ENCODE measurements at places on chromosomes 5 and 9.

DNA sequence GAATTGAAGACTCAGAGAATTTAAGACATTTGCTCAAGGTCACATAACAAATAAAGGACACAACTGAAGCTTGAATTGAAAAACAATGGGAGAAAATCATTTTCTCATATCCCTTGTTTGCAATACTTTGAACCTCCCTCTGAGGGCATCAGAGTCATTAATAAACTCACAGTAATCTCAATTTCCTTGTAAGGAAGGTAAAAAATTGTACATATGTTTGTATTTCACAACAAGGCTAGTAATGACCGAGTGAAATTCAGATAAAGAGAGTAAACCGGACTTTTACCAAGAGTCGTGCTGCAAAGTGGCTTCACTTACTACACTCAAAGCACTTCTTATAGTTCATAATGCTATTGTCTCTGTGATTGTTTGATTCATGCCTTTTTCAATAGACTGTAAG lies 665.0 kb downstream of the NR2F1-AS1 start:
- DNase-seq = no peak

DNA sequence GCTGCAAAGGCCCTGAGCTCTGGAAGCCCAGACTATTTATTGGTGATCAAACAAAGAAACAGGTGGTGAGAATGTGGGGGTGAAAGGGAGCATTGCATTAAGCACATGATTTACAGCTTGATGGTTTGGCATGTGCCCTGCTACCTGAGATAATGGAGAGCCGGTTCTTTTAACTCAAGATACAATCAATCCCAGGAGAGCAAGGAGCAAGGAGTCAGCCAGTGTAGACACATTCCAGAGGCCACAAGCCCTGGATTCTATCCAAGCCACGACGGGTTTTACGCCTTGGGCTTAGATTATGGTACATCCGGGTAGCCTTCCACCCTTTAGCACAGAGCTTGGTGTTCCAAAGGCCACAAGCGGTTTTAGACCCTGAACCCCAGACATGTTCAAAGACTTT lies 292.2 kb downstream of the CYLC2 start:
- no peak for DNase-seq

GRCh38 chr5:36178524-36178890 lies 26.6 kb downstream of the SKP2 start:
- no peak for DNase-seq

DNA sequence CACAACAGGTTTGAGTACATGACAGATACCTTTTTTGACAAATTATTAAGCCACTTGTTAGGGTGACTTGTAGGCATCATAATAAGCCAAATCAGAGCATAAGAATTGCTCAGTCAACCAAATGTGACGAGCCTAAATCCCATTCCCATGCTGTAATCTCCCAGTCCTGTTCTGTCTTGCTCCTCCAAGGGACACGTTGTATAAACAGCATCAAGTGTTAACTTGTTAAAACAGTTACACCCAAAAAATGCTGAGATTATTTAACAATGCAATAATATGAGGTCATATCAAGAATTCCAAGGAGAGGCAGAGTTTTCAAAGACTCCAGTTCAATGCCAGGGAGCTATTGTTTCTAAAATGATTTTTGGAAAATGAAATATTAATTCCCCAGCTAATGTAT lies 76.2 kb downstream of the SH3TC2 start:
- DNase-seq = no peak

DNA sequence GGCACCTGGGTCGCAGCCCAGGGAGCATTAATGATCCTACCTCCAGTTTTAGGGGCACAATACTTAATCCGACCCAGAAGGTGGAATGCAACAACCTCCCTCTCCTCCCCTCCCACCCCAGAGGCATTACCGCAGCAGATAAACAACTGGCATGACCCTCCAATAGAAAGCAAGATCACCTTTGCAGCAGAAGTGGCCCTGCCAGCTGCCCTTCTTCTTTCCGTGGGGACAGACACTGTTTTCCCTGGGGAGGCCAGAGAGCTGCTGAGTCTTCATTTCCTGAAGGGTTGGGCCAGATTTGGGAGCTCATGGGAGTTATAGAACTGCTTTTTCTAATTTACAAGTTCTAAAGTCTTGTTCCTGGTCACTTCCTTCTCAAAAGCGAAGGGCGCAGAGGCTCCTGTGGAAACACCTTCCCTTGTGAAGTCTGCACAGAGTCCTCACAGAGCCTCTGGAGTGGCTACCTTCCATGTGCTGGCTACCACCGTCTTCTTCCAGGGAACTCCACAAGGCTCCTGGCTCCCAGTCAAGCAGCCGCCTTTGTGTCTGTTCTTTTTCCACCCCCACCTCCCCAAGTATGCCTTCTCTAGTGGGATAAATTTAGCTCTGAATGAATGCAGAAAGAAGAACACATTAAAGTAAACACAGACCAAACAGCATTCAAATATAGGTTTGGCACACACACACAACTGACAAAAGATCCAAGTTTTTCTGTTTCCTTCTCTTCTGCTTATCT lies 8.0 kb upstream of the PALM2AKAP2 start:
- DNase-seq = no peak

DNA sequence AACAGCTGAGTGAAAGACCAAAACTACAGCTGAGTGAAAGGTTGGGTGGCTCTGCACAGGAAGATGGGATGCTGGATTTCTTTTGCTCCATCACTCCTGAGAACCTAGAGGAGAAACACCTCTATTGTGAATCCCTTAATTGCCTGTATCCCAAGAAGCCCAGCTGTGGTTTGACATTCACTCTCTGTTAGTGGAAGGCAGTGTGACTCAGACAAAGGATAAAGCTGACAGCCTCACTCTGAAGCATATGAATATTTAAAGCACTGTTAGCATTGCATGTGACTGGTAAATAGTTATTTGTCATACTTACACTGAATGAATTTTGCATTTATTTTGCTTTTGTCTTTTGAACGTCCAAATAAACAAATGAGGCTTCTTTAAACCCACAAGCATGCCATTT lies 367.1 kb upstream of the RIOK2 start:
- DNase-seq = no peak

DNA sequence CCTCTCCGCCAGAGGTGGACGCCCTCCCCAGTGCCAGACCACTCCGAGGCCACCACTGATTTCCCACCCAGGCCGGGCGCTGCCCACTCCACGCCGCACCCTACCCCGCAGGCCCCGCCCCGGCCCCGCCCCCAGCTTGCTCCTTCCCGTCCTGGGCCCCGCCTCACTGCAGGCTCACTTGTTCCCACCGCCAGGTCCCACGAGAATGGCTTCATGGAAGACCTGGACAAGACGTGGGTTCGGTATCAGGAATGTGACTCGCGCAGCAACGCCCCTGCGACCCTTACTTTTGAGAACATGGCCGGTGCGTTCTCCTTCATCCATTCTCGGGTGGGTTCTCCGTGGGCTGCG lies 6.5 kb downstream of the LRRC26 start:
- DNase-seq = no peak

GRCh38 chr5:66015196-66015960 lies 89.0 kb downstream of the ERBIN start:
- no peak for DNase-seq

GRCh38 chr5:118921866-118922265 lies 66.5 kb downstream of the DTWD2 start:
- DNase-seq = no peak

DNA sequence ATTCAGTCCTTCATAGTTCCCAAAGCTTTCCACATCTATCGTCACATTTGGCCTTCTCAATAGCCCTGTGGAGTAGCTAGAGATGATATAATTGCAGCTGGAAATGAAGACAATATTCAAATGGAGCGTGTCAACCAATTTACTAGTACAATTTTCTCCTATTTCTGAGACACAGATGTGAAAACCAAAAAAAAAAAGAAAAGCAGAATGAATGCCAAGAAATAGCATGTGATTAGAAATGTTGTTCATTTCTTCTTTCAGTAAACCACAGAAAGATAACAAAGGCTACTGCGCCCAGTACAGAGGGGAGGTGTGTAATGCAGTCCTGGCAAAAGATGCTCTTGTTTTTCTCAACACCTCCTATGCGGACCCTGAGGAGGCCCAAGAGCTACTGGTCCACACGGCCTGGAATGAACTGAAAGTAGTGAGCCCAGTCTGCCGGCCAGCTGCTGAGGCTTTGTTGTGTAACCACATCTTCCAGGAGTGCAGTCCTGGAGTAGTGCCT lies 99.0 kb downstream of the MUSK start:
- DNase-seq = no peak

DNA sequence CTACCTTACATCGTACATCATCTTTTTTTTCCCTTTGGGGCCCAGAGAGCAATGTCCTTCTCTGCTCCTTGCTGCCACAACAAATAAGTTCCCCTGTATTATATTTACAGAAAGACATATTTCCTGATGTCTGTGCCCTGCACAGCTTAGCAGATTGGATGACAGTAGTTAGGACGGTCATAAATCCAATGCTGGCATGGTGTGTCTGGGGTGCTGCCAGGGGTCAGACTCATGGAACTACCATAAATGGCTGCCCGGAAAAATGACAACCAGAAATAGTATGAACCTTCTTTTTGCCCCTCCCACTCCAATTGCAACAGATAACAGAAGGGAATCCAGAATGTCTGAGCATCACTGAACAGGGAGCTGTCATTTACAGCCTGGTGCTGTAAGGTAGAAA lies 511.1 kb downstream of the PSAT1 start:
- no peak for DNase-seq

- no peak for DNase-seq
Observed at GRCh38 chr9:2666569-2666968, 45.0 kb downstream of the VLDLR start.

GRCh38 chr5:115713408-115713807 lies 87.6 kb upstream of the TMED7 start:
- DNase-seq = no peak

DNA sequence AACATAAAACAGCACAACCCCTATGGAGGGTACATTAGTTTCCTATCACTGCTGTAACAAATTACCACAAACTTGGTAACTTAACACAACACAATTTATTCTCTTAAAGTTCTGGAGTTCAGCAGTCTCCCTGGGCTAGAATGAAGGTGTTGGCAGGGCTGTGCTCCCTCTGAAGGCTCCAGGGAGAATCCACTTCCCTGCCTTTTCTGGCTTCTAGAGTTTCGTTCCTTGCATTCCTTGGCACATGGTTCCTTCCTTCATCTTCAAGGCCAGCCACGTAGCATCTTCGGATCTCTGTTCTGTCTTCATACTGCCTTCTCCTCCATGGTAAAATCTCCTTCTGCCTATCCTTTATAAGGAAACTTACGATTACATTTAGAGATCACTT lies 25.0 kb upstream of the GSN start:
- DNase-seq = no peak

- DNase-seq = no peak
Observed at GRCh38 chr5:78538240-78538850, 110.2 kb downstream of the LHFPL2 start.

- DNase-seq = no peak
Observed at GRCh38 chr9:78291240-78291925, 5.5 kb upstream of the PSAT1 start.

DNA sequence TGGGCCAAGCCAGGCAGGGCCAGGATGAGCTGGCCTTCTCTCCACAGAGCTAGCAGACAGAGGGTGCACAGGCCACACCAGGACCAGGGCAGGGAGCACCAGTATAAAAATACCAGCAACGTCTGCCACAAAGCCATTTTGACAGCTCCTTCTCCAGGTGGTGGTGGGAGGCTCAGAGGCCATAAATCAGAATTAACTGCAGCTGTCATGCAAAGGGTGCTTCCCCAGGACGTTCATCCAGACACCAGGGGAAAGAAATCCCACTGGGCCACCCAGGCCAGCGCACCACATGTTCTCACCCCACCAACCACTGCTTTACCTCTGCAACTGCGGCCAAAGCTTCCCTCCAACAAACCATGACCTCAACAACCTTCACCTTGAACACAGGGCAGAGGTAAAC lies 403.7 kb upstream of the TRPC7 start:
- no peak for DNase-seq

- no peak for DNase-seq
Observed at GRCh38 chr5:124654418-124654817, 92.0 kb downstream of the ZNF608 start.

GRCh38 chr5:90519081-90519480 lies 10.3 kb downstream of the LYSMD3 start:
- no peak for DNase-seq

DNA sequence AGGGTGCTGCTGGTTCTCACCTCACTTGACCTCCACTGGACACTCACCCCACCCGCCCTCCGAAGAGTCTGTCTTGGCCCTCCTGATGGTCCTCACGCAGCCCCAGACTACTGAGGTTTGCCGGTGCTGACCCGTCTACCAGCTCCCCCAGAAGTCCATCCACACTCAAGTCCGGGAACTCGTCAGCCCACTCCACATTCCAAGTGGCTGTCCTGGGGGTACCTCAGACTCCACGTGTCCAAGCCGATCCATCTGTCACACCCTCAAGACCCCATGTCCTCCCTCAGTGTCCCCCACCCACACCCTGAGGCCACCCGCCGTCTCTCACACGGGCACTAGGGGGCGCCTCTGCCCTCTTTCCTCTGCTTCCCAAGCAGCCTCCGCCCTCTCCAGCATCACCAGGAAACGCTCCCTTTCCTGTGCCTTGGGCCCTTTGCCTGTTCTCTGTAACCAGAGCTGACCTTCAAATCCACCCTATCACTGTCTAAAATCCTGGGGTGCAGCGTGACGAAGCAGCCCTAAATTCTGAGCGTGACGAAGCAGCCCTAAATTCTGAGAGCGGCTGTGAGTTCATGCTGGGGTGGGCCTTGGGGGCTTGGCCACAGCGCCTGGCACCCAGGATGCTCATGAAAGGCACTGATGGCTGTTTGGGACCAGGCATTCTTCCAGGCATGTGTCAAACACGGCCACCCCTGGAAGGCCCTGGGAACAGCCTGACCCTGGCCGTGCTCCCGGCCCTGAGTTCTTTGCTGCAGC lies 95.7 kb downstream of the KCNT1 start:
- no peak for DNase-seq

DNA sequence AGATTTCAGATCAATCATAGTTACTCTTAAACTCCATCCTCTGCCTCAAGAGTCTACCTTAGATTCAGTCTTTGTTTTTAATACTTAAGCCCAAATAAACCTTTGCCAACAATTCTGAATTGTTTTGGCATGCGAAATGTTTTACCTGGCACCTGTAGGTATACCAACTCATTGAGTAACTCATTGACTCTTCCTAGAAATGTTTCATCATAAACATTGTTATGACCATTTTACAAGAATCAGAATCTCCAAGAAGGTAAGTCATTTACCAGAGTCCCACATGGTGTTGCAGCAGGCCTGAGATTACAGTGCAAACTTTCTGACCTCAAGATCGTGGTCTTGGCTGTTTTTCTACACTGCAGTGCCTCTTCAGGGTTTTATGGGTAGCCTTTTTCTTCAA lies 750.4 kb downstream of the BRINP1 start:
- DNase-seq = no peak

DNA sequence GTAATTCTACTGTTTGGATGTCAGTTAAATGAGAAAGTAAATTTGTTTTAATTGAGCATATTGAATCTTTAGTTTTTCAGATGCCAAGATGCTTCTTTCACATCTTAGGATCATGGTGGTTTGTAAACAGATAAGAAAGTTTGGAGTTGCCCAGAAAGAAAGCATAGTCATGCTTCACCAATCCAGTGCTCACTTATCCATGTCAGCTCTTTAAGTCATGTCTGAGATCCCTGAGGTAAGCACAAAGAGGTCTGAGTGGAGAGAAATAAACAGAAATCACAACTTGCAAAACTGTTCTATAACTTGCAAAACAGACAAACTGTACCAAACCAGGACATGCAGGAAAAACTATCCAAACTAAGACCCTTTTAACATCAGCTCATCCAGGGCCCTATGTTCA lies 87.7 kb downstream of the OSTF1 start:
- no peak for DNase-seq
